ENCODE measurements at places on chromosomes 13 and 19.

- no peak for ATAC-seq
These were observed 24.7 kb downstream of the SMARCA4 start for GRCh38 chr19:10985502-10985901.

DNA sequence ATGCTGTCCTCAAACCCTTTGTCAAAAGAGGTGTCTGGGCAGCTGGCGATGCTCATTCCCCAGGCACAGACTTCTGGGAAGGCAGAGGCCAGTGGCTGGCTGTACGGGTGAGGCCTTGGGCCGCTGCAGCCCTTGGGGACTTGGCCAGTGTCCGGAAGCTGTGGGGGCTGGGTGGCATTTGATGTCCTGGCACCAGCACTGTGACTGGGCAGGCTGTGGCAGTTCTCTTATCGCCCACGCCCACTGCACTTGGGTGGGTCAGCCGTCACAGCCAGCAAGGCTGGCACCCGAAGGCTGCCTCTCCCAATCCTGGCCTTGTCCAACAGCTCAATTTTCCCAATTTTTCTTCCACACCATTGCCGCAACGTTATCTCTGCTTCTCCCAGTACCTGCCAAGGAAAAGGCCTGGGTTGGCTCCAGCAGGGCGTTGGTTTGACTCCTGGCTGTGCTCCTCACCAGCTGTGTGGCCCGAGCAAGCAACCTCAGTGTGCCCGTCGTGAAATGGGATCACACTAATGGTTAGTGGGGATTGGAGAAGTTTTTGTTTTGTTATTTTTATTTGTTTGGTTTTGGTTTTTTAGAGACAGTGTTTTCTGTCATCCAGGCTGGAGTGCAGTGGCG lies 12.7 kb upstream of the SLC44A2 start:
- peak; percentile 77 for ATAC-seq

GRCh38 chr19:37304190-37304883 lies 66.6 kb upstream of the ZNF527 start:
- peak; percentile 79 for ATAC-seq

GRCh38 chr19:17460372-17461230 lies at the start of gene NXNL1:
NXNL1 (minus strand) TSS chr19:17460926; CDS start chr19:17460869, 57 bp downstream.
- no peak for ATAC-seq

DNA sequence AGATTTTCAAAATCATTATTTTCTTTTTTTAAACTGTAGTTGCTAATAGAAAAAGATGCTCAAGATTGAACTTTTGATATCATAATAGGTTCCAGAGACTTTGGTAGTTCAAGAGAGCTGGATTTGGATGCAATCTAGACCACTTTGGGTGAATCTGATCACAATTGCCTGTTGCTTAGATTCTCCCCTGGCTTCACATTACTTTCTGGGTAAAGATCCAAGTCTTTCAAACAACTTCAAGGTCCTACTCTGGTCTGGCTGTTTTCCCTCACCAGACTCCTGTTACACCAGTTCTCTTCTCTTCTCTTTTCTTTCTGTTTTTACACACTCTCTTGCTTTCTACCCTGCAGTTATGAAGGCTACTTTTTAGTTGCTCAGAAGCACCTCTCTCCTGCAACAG lies 7.4 kb upstream of the SPRY2 start:
- ATAC-seq: no peak

GRCh38 chr19:42197375-42197817 lies 20.1 kb downstream of the DEDD2 start:
- no peak for ATAC-seq

DNA sequence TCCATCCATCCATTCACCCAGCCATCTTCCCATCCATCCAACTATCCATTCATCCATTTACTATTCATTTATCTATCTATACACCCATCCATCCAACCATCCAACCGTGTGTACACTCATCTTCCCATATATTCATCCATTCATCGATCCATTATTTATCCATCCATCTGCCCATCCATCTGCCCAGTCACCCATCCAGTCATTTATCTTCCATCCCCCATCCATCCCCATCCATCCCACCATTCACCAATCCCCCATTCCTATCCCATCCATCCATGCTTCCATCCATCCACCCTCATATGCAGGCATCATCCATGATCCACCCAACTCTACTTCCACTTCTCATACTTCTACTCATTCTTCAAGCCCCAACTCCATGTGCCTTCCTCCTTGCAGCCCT lies 14.0 kb upstream of the HOMER3 start:
- ATAC-seq: no peak

GRCh38 chr19:11242864-11243797 lies 3.7 kb downstream of the ANGPTL8 start:
- ATAC-seq: peak; percentile 94

DNA sequence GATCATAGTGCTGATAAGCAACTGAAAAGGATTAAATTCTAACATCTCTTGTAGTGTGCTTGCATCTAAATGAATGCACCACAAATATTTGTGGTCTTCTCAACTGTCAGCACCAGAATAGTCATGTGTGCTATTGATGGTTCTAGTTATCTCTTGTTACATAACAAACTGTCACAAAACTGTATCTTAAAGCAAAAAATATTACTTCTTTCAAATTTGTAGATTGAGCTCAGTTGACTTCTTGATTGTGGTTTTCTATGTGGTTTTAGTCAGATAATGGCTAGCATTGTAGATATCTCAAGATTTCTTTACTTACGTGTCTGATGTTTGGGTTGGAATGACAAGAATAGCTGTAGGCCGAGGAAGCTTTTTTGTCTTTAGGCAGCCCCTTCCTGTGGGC lies 431.3 kb downstream of the SLITRK6 start:
- no peak for ATAC-seq

- no peak for ATAC-seq
These were observed 52.6 kb upstream of the URAD start for GRCh38 chr13:28041031-28041461.

DNA sequence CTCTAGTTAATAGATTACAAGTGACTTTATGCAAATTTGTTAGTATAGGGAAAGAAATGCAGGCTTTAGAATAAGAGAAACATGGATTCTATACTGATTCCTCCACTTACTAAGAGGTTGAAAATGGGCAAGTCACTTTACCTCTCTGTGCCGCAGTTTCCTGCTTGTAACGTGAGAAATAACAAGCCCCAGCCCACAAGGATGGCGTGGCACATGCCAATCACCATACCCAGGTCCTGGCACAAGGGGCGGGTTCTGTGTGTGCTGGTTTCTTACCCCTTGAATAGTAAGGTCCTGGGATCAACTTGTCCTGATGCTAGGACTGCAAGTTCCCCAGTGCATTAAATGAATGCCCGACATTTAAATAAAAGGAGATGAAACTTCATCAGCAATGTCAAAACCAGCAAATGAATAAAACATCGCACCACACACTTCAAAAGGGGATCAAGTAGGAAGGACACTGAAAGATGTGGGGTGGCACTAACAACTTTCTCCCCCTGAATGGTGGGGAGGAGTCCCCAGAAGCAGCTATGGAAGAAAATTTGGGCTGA lies 7.9 kb upstream of the SIGLEC9 start:
- no peak for ATAC-seq

GRCh38 chr13:24348385-24348784 lies 39.0 kb downstream of the C1QTNF9 start:
- no peak for ATAC-seq

DNA sequence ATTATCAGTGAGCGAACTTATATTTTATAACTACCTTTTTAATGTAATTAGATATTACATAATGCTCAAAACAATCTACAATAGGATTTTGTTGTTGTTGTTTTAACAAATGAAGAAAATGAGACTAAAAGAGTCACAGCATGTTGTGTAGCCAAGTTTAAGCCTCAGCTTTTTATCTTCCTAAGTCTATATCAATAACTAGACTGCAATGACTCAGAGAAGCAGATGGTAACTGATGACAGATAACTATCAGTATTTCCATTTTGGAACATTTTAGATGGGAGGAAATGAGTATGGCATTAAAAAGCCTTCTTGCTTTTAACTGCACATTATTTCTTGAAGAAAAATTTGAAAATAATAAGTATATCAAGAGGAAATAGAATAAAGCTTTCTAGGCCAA lies 825.2 kb downstream of the SLITRK1 start:
- no peak for ATAC-seq

GRCh38 chr13:58855283-58855682 lies 1223.7 kb downstream of the PCDH17 start:
- ATAC-seq: no peak

DNA sequence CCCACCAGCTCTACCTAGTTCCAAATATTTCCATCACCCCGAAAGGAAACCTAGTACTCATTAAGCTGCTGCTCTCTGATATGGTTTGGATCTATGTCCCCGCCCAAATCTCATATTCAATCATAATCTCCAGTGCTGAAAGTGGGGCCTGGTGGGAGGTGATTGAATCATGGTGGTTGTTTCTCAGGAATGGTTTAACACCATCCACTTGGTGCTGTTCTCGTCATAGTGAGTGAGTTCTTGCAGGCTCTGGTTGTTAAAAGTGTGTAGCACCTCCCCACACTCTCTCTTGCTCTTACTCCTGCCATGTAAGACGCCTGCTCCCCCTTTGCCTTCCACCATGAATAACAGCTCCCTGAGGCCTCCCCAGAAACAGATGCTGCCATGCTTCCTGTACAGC lies 43.4 kb upstream of the MED4 start:
- no peak for ATAC-seq
